Cortex of kidney (tissue), 1 donor: ENCODE measurements at places on chromosomes 2 and 18.

- no peak for DNase-seq
These were observed 14.1 kb downstream of the ACMSD start for GRCh38 chr2:134852518-134852917.

DNA sequence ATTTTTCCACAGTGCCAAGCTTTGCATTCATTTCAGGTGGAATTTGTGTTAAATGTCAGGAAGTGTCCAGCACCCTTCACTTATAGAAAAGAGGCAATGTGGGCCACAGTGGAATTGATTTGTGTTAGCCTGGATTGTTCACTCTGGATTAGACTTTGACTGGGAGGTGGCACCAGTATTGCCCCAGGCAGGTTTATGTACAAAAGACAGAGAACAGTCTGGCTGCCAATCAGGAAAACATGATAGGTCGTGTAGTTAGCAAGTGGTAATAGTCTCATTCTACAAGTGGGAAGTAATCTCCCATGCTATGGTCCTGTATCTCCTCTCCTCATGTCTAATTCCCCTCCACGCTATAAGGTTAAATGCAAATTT, 45.6 kb downstream of the RAB27B start:
- no peak for DNase-seq

- no peak for DNase-seq
These were observed 144.8 kb upstream of the TNP1 start for GRCh38 chr2:217004656-217005055.

- DNase-seq = no peak
These were observed 106.2 kb downstream of the KCNF1 start for GRCh38 chr2:11017921-11018320.

DNA sequence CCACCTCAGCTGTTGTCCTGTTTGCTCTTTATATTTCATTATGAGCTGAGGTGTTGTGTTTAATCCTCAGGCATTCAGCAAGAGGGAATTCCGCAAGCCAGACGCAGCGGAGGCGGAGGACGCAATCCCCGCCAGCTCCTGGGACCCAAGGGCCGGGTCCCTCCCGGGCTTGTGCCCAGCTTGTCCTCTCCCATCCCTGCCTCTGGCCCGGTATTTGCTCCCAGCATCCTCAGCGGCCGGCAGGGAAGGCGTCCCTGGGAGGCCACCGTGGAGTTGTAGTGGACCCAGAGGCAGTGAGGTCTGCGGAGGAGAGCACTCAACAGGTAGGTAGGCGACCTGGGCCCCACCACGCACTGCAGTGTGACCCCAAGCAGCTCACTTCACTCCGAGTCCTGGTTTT, 42.5 kb upstream of the FOSL2 start:
- DNase-seq = no peak

- no peak for DNase-seq
These were observed 308.8 kb downstream of the PRKCE start for GRCh38 chr2:45960057-45960863.

GRCh38 chr2:116719836-116720235, 1094.7 kb upstream of the DDX18 start:
- DNase-seq = no peak

GRCh38 chr2:26811261-26811660, 25.4 kb downstream of the CENPA start:
- no peak for DNase-seq

GRCh38 chr2:73004889-73005596, 66.5 kb downstream of the SFXN5 start:
- DNase-seq = no peak

- DNase-seq = no peak
These were observed 16.6 kb downstream of the EPHA4 start for GRCh38 chr2:221555494-221555846.

- DNase-seq = no peak
These were observed 73.0 kb downstream of the MTCL1 start for GRCh38 chr18:8778386-8778785.

- DNase-seq = no peak
These were observed 117.1 kb downstream of the KLHL29 start for GRCh38 chr2:23502096-23502495.

DNA sequence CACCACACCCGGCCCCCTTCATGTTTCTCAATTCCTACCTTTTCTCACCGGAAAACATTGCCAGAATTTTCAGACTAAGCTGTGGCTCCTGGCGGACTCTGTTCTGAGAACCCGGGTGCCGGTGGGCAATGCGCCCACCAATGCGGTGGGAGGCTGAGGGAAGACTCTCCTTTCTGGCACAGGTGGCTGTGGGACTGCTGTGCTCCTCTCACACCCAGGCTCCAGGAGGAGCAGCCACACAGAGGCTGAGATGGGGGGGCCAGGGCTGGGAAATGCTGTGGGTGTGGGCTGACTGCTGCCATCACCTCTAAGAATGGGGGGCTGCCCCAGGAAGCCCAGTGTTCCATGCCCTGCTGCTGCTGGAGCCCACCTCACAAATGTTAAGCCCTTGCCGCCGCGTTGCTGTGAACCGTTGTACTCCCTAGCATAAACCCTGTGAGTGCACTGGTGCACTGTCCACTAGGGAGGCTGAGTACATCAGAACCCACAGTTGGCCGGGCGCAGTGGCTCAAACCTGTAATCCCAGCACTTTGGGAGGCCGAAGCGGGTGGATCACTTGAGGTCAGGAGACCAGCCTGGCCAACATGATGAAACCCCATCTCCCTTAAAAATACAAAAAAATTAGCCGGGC, 152.6 kb downstream of the LDLRAD4 start:
- DNase-seq = no peak

DNA sequence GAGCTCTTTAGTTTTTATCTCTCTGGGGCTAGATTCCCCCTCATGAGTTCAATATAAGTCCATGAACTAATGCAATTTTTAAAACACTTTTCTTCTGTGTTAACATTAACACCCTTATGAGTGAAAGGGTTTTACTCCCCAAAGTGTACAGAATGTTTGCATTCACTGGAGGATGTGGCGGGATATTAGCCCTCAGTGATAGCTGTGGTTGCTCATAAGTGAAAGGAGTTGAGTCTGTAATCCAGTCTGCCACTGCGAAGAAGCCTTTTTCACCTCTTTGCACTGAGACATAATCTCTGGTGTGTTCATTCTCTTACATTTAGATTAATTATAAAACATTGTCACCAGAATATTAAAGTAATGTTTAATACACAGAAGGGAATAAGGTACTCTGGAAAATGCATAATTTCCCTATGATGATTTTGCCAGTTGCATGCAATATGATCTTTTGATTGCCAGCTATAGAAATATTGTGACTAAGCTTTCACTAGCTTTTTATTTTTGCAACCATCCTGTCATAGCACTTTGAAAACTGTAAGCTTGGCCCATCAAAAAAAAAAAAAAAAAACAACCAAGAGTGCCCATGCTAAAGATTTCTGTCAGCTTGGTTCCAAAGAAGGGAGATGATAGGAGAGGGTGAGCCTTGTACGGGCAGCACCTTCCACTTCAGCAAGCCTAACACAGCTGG, 113.2 kb downstream of the BCL11A start:
- DNase-seq = no peak

- DNase-seq = no peak
These were observed 66.5 kb downstream of the COLEC12 start for GRCh38 chr18:433960-434359.

DNA sequence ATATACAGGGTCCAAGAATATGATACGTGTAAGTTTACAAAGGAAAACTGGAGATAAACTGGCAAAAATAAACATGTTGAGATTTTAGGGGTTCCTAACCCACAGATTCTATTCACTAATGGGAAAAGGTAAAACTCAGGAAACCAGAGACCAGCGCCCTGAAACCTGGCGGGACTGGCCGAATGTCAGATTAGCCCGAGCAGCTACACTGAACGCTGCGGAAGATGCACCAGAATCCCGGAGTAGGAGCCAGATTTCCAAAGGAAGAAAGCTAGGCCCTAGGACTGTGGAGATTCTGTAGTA, 679 bp upstream of the WDR75 start:
- no peak for DNase-seq

GRCh38 chr2:231726276-231726675, 18.0 kb downstream of the PTMA start:
- no peak for DNase-seq

DNA sequence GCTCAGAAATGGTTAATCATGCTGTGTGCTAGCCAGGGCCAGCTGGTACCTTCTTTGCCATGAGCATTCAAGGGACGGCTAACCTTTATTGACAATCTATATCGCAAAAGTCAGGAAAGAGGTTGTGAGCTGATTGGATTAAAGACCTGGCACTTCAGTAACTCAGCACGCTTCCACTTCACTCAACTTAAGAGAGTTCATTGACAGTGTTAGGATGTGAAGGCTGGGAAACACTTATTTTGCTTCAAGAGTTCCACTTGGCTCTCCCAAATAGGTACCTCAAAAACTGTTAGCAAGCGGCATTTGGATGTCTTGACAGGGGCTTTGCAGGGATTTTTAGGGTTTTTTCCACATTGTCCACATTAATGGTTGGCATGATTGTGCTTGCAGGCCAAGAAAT, 25.1 kb upstream of the TXNDC2 start:
- DNase-seq = no peak

DNA sequence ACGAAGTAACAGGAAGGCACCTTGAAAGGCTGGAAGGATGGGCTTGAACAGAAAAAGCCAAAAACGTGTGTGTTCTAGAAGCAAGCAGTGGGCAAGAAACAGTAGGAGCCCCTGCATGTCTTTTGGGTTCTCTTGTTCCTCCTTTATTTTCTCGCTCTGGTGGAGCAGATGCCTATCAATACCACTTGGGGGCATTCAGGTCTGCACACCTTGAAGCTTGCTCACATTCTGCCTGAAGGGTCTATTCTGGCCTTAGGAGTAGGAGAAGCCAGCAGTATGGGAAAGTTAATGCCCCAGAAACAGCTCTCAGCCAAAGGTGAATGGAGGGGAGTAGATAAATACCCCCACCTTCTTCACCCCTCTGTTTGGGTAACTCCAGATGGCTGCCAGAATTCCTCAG, 204.5 kb downstream of the TXNL1 start:
- no peak for DNase-seq

GRCh38 chr2:86195808-86196387, 636 bp upstream of the IMMT start:
- no peak for DNase-seq

GRCh38 chr18:37188016-37188791, 359.3 kb downstream of the KIAA1328 start:
- DNase-seq = no peak

- DNase-seq = no peak
These were observed 150.6 kb downstream of the PRPF40A start for GRCh38 chr2:152566728-152567069.

DNA sequence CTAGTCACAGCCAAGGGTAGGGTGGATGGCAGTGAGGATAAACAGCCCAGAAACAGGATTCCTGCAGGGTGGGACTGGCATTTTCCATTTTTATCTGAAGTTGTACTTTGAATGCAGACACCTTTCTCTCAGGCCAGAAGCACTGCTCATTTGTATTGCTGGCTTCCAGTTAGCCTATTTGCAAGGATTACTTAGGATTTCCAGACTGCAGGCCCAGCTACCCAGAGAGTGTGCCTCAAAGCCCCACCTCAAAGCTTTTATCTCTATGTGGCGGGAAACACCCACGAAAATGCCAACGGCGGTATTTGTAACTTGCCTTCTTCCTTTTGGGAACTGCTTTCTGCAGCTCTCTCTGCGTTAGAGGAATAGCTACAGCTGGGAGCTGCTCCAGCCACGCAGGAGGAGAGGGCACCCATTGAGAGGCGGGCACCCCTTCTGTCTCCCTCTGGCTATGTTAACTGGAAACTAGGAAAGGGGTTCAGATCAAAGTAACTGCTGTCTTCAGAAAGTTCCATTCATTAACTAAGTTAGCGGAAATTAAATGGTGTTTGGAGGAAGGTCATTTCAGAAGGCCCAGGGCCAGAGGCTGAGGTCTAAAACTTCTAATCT, 144.9 kb downstream of the TGIF1 start:
- no peak for DNase-seq

GRCh38 chr2:29603341-29603740, 318.0 kb downstream of the ALK start:
- no peak for DNase-seq

GRCh38 chr18:14104201-14104600, 28.0 kb downstream of the ZNF519 start:
- no peak for DNase-seq

DNA sequence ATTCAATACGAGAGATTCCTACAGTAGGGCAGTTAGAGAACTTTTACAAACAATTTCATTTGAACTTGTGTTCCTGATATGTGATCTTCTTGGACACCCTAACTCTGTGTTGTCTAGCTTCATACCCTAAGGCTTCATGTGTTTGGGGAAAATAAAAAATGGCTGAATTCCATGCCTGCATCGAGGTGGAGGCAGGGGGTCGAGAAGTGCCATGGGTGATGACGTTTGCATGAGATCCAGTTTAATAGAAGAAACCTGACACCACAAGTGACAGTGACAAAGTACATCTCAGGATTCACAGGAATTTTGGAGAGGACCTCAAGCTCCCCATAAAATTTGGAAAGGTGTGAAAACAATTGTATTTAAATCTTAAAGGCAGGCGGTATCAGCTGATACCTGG, 169.2 kb upstream of the NABP1 start:
- no peak for DNase-seq

GRCh38 chr2:118539290-118539689, 308.2 kb downstream of the EN1 start:
- no peak for DNase-seq

GRCh38 chr2:65397122-65397521, 35.3 kb downstream of the SPRED2 start:
- no peak for DNase-seq

DNA sequence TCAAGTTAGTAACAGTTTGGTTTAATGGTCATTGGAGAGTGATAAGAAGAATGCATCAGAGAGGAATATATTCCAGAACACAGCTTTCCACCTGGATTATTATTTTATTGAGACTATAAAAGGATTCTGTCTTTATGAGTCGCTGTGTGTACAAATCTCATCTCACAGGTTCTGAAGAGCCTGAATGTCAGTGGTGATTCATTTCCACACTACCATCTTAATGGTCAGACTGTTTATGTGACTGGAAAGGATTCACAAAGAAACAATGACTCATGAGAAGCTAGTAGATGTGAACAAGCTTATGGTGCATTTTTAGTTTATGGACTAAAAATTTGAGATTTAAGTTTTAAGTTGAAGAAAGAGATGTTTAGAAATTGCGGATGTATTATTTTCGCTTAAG, 685.4 kb upstream of the NRXN1 start:
- DNase-seq = no peak

GRCh38 chr2:112916625-112917247, 5.8 kb downstream of the IL37 start:
- no peak for DNase-seq

DNA sequence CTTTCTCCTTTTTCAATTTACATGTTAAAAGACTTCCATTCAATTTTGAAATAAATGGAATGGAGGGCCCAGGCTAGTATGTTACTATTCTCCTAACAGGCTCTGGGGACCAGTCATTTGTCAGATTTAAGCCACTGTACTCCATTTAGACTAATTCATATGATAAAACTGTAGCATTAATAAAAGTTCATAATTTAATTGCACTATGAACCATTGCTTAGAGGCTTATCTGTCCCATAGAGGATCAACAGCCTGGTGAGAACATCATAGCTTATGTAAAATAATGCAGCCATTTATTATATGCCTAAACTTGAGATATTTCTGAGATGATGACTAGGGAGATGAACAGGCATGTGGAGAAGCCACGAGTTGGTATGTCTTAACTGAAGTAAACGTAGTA, 156.0 kb downstream of the RIT2 start:
- DNase-seq = no peak
